Activated CD4-positive, CD25-positive, alpha-beta regulatory T cell treated with anti-CD3 and anti-CD28 coated beads, Interleukin-2, amount 50 U/mL, for 24 hours (primary cell): ENCODE measurements at places on chromosomes 6 and 20.
A peak's percentile ranks its signal among the peaks of the same experiment; 100 is the strongest.

DNA sequence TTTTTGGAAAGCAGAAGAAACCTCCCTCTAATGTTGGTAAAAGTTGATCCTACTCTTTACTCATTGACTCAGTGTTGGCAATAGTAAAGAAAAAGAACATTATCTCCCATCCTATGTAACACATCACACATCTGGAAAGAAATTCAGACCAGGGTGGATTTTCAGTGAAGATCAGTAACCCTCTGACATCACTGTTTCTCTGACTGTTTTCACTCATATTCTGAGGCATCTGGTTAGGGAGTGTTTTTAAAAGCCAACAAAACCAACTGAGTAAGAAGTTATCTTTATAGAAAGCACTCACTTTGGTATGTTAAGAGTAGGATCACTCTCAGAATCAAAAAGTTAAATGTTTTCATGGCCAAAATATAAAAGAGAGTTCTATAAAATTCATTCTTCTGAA lies 143.6 kb downstream of the DST start:
- ATAC-seq = no peak

GRCh38 chr6:54929245-54929909 lies 82.8 kb downstream of the FAM83B start:
- no peak for ATAC-seq

DNA sequence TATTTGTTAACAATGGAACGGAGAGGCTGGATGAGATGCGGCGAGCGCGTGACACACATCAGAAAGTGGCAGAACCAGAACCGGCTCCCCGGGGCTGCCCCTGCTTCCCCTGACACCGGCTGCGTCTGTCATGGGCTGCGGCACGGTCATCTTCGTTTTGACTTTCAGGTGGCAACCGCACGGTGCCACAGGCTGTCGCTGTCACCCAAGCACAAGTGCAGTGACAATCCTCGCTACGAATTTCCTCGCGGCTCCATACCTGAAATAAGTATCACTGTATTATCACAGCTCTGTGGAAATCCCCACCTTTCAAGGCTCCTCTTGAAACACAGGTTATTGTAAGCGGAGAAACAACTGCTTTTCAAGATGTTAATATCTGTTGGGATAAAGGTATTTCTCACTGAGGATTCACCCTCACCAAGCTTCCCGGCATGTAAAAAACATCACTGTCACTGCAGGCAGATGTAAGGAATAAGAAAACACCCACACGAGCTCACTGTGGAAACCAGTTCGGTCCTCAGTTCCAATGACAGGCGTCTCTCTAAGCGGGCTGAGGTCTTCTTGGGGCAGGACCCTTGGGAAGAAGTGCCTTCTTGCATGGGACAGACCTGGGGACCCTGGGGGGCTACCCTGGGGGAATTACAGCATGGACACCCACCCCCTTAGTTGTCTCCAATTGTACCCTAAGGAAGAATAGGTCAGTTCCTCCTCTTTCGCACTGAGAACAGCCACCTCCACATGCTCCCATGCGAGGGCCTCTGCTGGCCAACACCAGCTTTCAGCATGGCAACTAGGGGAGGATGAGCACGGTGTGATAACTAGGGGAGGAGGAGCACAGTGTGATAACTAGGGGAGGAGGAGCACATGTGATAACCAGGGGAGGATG lies 86.3 kb downstream of the DACT2 start:
- ATAC-seq = no peak

GRCh38 chr6:12709116-12709515 lies 7.5 kb upstream of the PHACTR1 start:
- no peak for ATAC-seq

- no peak for ATAC-seq
Measured at GRCh38 chr20:55650657-55651360, 354.5 kb downstream of the CBLN4 start.

- ATAC-seq = peak; percentile 82
Measured at GRCh38 chr6:90369024-90369519, 72.4 kb upstream of the BACH2 start.
